Astrocyte of the spinal cord (primary cell): ENCODE measurements at places on chromosomes 11 and 22.

GRCh38 chr11:6635082-6635932, 16.1 kb upstream of the TPP1 start:
- DNase-seq = peak; percentile 33

DNA sequence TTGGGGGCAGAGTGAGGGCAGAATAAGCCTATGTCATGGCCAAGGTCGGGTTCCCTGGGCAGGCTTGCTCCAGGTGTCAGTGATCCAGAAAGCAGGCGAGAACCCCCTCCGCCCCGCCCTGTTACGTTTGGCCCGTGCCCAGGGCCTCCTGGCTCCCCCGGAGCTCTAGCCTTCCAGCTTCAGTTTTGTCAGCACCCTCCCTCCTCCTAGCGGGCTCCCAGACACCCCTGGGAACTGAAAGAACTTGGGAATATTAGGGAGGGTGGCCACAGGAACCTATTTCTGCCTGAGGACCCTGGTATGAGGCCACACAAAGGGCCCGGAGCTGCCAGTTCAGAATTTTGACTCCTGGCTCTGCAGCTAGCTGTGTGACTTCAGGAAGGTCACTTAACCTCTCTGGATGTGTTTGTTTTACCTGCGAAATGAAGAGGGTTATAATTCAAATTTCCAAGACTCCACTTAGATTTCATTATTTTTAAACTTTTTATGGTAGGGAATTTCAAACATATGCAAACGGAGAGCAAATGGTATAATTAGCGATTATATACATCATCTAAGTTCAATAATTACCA, 1.2 kb downstream of the TUBA8 start:
- DNase-seq = no peak

DNA sequence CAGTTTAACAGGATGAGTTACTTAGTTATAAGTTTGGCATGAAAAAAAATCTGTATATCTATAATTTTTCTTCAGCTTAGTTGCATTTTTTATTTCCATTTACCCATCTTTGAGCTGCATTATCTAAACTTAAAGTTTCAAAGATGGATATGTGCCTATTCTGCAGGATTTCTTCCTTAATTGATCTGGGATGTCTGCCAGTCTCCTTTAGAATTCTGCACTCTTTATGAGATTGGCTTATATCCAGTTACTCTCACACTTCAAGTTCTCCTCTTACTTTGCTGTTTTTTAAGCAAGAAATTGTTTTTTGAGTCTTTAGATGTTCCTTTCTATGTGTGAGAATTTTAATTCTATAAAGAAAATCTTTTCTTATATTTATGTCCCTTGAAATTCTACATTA, 5.1 kb upstream of the PDGFD start:
- no peak for DNase-seq

DNA sequence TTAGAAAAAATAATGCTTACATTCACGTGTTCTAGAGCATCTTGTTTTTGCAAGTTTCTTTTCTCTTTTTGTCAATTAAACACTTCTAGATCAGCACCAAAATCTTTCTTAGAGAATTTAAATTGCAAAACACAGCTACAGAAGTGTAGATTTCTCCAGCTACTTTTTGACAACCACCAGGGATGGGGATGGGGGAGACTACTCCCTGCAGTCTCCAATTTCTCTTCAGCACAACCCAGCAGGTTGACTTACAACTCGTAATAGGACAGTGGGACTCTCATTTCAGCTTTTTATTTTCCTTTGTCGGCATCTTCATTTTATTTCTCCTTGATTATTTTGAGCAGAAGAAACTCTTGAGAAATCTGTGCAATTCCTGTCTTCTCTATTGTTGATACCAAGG, 441.2 kb downstream of the LRRC4C start:
- no peak for DNase-seq

DNA sequence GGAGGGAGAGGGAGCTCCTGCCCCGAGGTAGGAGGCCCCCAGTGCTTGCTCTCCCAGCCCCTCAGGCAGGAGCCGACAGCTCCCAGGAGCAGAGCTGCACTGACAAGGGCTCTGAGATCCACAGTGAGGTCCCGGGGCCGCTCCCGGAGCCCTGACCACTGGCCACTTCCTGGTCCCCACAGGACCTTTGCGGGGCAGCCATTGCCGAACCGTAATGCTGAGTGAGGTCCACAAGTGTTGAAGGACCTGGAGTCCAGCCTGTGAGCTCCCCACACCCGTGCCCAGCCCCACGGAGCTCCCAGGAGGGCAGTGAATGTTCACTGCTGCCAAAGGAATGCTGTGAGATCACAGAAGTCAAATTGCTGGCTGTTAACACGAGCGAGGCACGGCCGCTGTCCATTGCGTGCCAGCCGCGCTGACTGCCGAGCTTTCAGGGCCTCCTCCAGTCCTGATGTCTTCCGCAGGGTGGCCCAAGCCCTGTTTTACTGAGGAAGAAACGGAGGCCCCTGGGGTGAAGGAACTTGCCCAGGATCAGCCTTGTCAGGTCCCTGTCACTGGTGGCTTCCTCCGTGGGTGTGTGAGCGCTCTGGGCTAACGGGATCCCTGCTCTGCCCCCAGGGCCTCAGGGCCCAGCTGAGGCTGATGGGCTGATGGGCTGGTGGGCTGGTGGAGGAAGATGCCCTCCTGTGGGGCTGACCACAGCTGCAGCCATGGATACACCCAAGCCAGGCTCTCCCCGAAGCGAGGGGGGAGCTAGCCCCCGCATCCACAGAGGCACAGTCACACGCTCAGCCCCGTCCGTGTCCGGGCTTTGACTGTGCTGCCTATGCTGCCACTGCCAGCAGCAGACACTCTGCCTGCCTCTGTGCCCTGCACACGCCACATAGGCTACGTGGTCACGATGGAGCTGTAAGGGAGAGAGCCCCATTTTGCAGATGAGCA, 70.8 kb downstream of the WNT7B start:
- DNase-seq = peak; percentile 43

- DNase-seq = no peak
Observed at GRCh38 chr22:47460861-47461260, 698.4 kb downstream of the TBC1D22A start.

- DNase-seq = peak; percentile 89
Observed at GRCh38 chr11:15157181-15157580, 42.5 kb downstream of the INSC start.

GRCh38 chr11:72483412-72484186, 49.3 kb upstream of the CLPB start:
- peak; percentile 24 for DNase-seq

GRCh38 chr22:32232191-32232830, 22.8 kb downstream of the SLC5A4 start:
- no peak for DNase-seq

DNA sequence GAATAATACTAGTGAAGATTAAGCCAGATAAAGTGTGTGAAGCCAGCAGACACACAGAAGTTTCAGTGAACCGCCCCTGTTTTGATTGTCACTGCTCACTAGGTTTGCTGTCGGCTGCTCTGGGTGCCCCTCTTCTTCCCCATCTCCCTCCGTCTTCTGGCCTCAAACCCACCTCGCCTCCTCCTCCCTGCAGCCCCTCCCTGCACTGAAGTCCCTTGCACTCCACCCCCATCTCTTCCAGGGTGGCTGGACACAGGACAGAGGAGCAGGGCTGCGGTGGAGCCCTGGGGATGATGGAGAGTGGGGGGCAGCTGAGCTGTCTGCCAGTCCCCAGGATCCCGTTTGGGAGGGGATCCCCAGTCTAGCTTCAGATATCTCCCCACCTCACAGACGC, 53.5 kb downstream of the CYTH4 start:
- DNase-seq = no peak

DNA sequence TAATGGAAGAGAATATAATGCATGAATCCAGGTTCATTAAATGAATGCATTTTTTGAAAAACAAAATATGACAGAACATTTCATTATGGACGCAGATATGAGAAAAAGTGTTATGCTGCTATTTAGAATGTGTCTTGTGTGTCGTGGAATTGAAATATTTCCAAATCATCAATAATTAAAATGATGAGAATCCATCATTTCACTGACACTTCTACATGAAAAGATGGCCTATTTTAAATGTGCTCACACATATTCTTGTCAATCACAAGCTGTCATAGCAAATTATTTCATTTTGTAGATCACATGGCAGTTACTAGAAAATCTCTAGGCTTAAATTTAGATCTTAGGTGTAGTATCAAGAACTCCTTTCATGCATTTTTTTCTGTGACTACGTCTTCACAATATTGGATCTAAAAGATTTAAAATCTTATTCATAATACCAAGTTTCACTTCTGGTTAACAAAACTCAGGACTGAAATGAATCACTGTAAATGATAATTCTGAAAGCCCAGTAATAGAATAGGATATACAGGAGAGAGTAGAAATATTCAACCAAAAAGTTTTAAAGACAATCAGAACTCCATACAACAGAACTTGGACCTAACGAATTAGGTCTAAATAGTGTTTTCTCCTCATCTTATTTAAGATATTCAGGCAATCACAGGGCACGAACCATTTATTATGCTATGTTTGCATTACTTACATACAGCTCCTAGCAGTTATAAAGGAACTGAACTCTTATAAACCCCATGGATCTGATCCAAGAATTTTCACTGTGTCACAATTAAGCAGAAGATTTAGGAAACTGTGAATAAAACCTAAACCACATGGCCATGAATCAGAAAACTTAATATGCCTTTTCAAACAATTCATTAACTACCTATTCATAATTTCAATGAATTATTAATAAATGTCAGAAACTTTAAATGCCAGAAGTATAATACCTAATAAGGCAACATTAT, 67.7 kb downstream of the DCDC1 start:
- DNase-seq = no peak

DNA sequence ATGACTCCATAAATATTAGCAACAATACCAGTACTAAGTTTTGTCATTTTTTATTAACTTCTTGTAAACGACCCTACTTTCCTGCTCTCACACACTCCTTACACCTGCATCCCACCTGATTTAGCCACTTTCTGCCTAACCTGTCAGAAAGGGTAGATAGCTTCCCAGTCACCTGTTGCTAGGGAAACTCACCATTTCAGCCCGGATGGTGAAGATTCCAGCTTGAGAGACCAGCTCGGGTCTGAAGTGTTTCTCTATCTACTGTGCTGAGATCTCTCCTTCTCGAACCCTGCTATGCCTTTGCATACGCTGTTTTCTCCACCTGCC, at the start of gene PARVG:
Gene PARVG (plus strand): TSS at position 220 of the 327 bp plus-strand sequence. CDS start 2,405 bp downstream, outside the sequence.
- no peak for DNase-seq

DNA sequence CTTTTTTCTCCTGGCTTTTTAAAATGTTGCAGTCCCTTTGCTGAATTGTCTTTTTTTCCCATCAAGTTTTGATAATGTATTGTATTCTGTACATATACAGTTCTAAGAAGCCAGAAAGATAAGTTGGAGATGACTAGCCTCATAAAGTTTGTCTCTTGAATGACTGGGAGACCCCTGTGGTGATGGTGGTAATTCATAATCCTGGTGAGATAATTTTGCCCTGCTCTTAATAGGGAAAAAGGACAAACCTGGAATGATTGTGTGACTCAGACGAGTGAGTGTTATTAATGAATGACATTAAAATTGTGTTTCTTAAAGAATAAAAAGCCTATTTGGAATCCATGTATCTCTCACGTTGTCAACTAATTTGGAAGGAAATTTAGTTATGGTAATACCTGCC, 1.2 kb downstream of the HIKESHI start:
- DNase-seq = no peak

DNA sequence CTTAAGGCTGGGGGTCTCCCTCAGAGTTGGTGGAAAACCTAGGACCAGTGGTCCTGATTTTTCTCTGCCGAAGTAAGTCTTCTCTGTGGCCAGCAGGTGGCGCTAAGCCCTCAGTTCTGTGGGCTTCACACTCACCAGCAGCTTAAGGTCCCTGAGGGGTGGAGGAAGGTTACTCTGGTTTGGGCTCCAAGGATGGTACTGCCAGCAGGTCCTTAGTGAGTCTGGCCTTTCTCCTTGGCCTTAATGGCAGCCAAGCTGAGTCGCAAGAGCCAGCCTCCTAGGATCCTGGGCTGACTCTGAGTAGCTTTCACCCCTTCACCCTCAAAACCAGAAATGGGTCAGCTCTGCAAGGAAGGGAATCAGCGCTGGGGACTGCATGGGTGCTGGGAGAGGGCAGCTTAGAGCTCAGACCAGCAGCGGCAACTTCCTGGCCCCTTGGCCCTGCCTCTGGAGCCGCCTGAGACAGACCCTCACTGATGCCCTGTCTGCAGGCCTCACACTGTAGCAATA, 4.4 kb downstream of the KCNJ11 start:
- peak; percentile 77 for DNase-seq

DNA sequence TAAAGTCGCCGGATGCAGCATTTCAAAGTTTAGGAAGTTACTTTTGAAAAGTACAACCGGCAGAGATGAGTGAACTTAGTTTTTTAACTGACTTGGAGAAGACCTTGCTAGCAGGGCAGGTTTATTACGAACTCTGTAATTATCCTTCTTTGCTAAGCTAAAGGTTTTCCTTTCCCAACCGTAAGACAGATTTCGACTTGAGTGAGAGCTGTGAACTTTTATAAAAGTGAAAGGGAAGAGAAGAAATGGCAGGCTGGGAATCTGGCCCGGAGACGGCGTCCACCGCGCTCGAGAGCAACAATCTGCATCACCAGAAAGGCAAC, 659 bp upstream of the TEAD1 start:
- no peak for DNase-seq

GRCh38 chr11:63621071-63621470, 6.8 kb upstream of the PLAAT3 start:
- no peak for DNase-seq

- no peak for DNase-seq
Observed at GRCh38 chr22:29319072-29319471, 3.6 kb upstream of the RASL10A start.

DNA sequence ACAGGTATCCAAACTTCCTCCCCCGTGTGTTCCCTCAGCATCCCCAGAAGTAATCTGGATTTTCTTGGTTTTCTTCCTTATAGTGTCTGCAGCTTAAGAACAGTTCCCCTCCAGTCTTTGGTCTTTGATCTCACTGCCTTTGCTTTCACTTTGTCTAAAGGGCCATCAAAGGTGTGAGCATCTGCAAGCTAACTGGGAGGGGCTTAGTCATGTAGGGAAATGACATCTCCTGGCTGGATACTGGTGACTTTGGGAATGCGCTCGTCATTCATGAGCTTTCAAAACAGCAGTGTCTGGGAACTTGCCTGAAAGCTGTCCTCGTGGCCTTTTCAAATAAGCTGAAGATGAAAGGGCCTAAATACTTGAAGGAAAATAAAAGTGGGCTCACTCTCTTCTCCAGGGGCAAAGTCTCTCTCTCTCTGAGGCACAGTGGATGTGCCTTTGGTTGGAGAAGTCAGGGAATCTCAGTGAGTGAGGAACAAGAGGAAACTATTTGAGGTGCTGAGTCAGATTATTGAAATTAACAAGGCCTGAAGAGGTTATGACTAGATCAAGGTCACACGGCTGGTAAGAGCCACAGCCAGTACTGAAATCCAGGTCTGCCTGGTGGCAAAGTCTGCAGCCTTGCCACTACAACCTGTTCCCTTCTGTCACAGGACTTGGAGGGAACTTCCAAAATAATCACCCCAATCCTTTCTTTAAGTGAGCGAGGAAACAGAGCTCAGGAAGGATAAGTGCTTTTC, 45.6 kb upstream of the TENM4 start:
- DNase-seq = no peak

- DNase-seq = no peak
Observed at GRCh38 chr11:6545917-6546605, 49.0 kb downstream of the DNHD1 start.
